ENCODE measurements at places on chromosomes 2 and 18. TPM values are rescaled to one million over a fixed set of nuclear protein-coding genes. Genes with fewer than 3 reads are reported as not detected.

UGT1A5 gene
- total RNA-seq, result not detected

RHBDD1 gene
- 49.0 TPM for total RNA-seq

DNA sequence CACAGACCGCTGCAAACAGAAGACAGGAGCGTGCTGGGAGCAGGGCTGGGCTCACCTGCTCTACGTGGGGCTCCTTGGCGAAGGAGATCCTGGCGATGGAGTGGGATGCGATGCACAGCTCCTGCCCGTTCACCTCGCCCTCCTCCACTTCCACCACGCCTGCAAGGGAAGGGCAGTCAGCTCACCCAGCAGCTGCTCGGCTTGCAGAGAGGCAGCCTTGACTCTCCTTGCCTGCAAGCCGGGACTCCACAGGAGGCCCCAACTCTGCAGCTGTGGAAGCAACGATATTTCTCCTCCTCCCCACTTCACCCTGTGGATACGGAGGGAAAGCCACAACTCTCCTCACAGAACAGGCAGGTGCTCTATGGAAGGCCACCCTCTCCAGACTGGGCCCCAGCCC is 35.1 kb downstream of the THAP4 start:
- DNase-seq, result no peak

GAD1 gene
- total RNA-seq, result 6.9 TPM

COL3A1 gene
- total RNA-seq, result 0.12 TPM

GRCh38 chr2:132726155-132726554 is 56.1 kb upstream of the LYPD1 start:
- no peak for DNase-seq

DNA sequence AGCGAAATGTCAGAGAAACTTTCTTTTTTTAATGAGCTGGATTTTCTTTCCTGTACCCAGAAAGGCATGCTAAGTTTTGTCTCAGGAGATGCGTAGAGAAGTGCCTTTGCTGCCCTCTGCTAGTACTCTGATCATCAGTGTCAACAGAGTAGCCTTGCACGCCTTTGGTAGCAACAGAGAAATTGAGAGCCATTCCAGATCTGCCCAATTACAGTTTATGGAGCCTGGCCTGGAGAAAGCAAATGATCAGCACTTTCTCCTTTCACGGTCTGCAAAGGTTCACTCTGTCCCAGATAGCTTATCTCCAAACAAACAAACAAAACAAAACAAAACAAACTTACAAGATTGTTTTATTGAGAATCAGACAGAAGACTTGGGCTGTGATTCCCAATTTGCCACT is 792.8 kb upstream of the PIK3C3 start:
- DNase-seq, result no peak

DNA sequence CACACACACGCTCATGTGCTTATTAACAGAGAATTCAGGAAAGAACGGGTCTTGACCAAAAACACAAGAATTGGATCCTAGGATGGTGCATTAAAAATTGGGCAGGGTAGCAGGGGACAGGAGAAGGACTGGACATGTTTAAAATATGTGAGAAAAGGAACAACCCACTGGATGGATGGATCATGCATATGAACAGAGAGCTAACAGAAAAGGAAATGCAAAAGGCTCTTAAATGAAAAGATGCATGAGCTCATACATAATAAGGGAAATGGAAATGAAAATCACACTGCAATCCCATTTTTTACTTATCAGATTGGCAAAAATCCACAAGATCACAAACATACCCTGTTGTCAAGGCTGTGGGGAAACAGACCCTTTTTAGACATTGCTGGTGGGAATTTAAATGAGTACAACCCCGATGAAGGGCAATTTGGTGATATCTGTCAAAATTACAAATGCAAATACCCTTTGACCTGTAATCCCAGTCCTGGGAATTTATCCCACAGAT is 440.6 kb upstream of the SLC14A2 start:
- DNase-seq, result no peak

ACVR1C gene
- 1.7 TPM for total RNA-seq

All from activated CD4-positive, alpha-beta T cell treated with anti-CD3 and anti-CD28 coated beads for 36 hours (primary cell).